Kasumi-1 (cell line): ENCODE measurements at places on chromosomes 2 and 18.

- no peak for DNase-seq
Observed at GRCh38 chr2:132038179-132038882, 123.4 kb downstream of the ANKRD30BL start.

GRCh38 chr2:191178806-191179514, 28.2 kb upstream of the STAT4 start:
- no peak for DNase-seq

DNA sequence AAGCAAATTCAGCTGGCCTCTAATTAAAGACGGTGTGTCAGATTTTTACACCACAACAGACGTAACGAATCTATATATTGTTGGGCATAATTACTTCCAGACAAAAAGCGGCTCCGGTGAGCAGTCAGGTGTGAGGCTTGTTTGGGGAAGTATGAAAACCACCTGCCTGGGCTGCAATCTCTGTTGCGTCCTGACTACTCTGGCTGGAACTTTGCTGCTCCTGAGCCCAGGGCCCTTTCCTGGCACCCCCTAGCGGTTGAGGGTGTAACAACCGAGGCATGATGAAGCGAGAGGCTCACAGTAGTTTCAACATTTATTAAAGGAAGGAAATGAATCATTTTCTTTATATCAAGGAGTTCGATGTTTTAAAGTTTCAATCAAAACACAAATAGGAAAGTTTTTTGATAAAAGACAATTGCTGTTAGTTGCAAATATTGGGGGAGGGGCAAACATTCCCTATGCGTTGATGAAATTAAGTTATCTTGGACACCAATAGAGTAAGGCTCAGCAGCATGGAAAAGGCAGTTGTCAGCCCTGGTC, 10.6 kb upstream of the ITGB6 start:
- peak; percentile 88 for DNase-seq

DNA sequence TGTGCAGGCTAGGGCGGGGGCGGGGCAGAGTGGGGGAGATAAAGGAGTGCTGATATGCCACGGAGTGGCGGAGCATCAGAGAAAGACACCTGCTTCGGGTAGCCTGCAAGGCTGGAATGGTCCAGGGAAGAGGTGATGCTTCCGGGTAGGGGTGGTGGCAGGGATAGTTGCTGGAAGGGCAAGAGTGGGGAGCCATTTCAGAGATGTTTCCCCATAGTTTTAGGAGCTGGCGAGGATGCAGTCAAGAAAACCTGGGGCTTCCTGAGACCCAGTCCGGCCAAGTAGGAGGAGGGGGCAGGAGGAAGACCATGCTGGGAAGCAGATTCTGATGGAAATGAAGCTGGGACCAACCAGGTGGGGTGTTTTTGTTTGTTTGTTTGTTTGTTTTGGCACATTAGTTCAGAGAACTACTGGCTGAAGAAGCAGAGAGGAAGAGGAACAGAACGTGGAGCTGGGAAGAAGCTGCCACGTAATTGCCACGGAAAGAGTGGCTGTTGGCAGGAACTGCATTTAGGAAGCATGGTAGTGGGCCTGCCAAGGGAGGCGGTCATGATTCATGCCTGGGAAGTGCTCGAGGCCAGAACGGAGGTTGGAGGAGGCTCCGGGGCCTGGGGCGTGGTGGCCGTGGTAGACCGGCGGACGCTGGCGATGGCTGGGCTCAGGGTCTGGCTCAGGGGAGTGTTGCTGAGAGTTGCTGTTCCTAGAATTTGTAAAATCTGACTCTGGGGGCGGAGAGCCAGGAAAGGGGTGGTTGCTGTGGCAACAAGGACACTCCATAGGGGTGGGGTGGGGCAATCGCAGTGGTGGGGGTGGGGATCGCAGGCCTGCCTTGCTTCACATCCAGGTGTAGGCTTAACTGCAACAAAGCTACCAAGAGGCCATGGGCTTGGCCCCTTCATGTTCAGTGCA, 8.6 kb upstream of the INPP5D start:
- peak; percentile 14 for DNase-seq

- DNase-seq = no peak
Observed at GRCh38 chr2:237261327-237261726, 152.6 kb downstream of the COL6A3 start.

DNA sequence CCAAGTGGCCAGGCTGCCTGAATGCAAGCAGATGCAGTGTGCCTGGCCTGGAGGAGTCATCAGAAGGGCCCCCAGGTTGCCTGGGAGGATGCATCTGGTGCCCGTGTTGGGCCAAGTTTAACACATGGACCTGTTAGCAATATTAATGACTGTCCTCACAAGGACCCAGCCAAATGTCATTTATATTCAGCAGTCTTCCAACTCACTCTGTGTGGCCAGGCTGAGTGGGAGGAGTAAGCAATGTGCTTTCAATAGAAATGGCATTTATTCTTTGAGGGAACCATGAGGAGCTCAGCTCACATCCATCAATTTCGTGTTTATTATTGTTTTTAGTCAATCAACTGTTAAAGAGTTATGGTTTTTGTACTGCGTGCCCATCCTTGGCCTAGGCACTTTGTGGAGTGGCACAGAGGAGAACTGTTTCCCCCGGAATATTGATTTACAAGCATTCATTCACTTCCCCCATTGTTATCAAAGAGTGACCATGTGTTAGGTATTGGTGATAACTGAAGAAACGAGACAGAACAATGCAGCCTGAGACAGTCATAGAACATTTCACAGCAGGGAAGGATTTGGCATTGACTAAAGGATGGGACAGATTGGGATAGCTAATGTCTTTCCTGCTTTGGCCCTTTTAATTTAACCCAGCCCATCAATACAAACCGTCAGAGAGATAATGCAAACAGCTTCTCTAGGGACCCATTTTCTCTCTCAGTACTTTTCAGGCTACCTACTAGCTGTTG, 725.2 kb downstream of the TSN start:
- DNase-seq = no peak

GRCh38 chr2:165567273-165567672, 97.8 kb downstream of the CSRNP3 start:
- DNase-seq = no peak

DNA sequence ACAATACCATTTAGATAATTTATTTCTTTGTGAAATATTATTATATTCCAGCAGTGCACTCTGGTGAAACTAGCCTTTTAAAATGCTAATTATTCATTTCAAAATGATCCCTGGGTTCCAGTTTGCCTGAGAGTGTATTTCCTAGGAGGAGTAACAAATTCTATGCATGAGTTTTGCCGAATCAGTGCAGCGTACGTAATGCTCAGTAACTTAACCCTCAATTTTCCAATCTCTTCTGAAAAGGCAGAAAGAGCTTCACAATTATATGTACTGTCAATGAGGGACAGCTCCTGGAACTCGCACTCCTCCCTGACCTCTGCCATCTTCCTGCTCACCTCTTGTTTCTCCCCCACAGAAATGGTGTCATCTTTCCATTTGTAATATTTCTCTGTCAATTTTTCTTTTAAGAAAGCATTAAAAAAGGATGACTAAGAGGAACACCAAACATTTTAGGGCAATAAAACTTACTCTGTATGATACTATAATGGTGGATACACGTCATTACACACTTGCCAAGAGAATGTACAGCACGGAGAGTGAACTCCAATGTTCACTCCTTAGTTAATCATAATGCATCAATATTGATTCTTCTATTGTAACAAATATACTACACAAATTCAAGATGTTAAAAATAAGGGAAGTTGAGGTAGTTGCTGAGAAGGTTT, 25.7 kb upstream of the XIRP2 start:
- no peak for DNase-seq

DNA sequence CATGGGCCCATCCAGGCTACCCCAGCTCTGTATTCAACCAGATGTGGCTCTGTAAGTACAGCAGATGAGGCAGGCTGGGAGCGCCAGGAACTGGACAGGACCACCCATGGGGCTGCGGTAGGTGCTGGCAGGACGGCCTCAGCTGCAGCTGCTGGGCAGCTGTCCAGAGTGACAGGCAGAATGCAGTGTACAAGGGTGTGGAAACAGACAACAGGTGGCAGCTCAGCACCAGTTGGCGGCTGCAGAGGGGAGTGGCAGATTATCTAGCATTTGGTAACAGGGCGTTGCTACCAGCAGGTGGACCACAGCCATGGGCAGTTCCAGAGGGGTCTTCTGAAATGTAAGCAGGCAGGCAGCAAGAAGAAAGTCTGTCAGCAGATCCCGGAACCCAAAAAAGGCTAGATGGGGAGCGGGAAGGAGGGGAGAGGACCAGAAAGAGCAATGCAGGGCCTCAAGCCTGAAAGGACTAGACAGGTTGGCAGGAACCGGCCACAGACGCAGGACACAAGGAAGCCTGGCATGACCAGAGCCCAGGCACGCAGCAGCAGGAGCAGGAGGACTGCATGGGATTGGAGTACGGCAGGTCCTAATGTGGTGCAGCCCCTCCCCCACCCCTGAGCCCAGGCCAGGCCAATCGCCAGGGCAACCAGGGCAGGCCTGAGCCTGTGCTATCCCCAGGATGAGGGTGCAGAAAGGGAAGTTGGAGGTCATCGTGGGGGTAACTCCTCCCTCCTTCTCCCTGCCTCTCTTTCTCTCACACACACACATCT, 24.7 kb downstream of the PKDCC start:
- peak; percentile 9 for DNase-seq

- DNase-seq = no peak
Observed at GRCh38 chr2:27781496-27781895, 10.0 kb downstream of the MRPL33 start.

- no peak for DNase-seq
Observed at GRCh38 chr2:12291303-12291702, 425.4 kb upstream of the TRIB2 start.

- DNase-seq = no peak
Observed at GRCh38 chr18:57854726-57855125, 51.6 kb upstream of the ATP8B1 start.

DNA sequence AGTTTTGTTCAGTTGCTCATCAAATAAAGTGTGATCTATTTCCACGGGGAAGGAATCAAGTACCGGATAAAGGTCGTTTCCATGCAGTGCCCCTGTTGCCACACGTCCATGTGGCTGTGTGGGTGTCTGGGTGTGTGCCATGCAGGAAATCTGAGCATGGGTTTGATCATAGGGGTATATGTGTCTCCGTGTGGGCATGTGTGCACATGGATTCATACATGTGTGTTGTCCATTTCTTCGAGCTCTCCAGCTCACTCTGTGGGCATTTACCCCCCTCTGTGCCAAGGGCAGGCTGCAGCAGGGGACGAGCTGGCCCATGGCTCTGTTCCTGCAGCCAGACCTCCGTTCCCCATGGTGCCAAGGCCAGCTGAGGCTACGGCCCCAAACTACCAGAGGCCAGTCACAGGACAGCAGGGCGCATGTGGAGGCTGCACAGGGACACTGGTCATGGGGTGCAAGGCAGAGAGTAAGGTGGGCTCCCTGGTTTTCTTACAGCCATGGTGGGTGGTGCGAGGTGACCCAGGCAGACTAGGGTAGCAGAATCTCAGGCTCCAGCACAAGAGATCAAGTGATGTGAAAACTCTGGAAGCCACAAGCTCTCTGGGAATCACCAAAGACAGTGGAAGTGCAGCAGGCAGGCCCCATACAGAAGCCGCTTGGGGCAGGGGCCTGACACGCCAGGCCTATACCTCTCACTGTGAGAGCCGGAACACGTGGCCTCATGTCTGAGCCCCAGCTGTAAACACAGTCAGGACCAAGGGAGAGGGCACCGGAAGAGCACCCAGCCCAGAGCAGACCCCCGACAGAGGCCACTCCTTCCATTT, 66.4 kb upstream of the RAB6C start:
- DNase-seq = no peak

- DNase-seq = peak; percentile 35
Observed at GRCh38 chr2:65227020-65227455, 593 bp upstream of the ACTR2 start.

GRCh38 chr2:38523728-38524437, 78.8 kb downstream of the HNRNPLL start:
- DNase-seq = peak; percentile 10

DNA sequence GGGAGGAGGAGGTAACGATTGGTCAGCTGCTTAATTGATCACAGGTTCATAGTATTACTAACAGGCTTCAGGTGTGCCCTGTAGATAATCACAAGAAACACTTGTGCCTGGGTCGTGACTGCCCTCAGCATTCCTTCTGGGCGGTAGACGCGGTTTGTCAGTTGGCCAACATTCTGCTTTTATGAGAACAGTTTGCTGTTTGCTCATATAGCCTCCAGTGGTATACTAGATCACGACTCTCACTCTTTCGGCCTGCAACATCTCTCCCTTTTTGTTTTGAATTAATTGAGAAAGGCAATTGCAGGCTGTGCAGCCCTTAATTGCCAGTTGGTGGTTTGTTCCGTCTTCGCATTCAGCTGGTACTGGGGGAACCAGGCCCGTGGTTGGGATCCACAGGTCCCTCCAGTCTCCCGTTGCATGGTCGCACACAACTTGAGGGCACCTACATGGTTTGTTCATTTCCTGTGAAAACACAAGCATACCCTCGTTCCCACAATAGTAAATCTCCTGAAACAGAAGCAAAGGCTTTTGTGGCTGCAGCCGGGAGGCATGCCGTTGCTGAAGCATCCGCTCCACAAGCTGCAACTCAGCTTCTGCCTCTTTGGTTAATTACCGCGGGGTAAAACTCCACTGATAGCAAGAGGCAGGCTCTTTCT, 30.3 kb upstream of the GPR17 start:
- DNase-seq = no peak

- DNase-seq = no peak
Observed at GRCh38 chr2:132884705-132885104, 214.7 kb upstream of the LYPD1 start.

GRCh38 chr2:32182667-32183066, 17.0 kb downstream of the SLC30A6 start:
- DNase-seq = no peak

DNA sequence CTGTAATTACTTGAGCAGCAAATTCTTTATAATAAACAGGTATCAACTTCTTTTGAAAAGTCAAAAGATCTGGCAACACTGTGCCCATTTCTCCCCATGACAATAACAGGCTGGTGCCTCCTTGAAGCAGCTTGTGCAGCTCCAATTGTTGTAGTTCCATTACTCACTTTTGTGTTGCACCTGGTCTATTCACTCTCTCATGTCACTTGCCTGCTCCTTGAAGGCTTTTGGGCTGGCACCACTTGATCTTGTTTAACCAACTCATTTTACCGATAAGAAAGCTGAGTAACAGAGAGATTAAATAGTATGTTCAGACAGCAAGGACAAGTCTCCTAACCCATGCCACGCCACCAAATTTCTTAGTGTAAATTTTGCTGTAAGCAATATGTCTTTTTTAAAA, 314.5 kb downstream of the OSR1 start:
- no peak for DNase-seq

GRCh38 chr18:10660179-10660884, 134.5 kb downstream of the NAPG start:
- no peak for DNase-seq
